ENCODE measurements at places on chromosomes 2 and 18. TPM values are rescaled to one million over a fixed set of nuclear protein-coding genes. Genes with fewer than 3 reads are reported as not detected.

Gene TBR1
- total RNA-seq, result not detected

- peak; percentile 55 for DNase-seq
Measured at GRCh38 chr2:127146820-127147502, 40.0 kb upstream of the BIN1 start.

GRCh38 chr2:212088353-212088752 lies 450.2 kb downstream of the ERBB4 start:
- DNase-seq, result no peak

DNA sequence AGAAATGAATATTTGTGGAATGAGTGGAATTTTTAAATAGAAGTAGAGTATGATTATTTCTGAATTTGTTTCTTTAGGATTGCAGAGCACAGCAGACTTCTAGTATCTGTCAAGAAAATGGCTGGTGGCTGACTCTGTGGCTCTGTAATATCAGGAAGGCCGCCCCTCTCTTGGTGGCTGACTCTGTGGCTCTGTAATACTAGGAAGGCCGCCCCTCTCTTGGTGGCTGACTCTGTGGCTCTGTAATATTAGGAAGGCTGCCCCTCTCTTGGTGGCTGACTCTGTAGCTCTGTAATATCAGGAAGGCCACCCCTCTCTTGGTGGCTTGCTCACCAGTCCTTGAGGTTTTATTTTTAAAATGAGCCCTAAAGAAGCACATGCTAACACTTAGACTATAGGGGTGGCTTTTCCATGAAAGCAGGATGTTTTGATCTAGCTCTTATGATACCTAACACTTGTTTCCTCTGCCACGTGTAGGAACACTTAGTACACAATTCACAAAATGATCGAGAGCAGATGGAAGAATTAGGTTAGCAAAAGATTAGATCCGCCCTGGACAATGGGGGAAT lies 85.1 kb upstream of the TTC39C start:
- DNase-seq, result no peak

- DNase-seq, result no peak
Measured at GRCh38 chr2:62217421-62217820, 21.5 kb downstream of the B3GNT2 start.

Gene GPBAR1
- 1.2 TPM for total RNA-seq

Gene IRS1
- 12.4 TPM for total RNA-seq

Gene RPL31
- 1,087 TPM for total RNA-seq

Gene PREB
- total RNA-seq, result 92.3 TPM

DNA sequence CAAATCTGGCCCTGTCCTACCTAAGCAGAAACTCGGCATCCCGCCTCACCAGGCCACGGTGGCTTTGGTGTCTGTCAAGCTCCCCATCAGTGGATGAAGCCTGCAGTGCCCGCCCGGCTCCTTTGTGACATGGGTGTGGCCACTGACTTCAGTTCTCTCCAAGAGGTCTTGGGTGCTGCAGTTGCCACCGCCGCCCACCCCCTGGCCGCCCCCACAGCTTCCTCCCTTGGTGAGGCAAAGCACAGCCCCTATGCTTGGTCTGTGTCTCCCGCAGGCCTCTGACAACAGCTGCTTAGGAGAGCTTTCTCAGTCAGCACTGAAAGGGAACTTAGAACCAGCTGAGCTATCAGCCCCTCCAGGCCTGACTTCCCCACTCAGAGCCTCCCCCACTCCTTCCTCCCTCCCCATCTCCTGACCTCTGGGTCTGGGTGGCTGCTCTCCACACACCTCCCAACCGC lies 22.9 kb upstream of the GPR55 start:
- DNase-seq, result no peak

DNA sequence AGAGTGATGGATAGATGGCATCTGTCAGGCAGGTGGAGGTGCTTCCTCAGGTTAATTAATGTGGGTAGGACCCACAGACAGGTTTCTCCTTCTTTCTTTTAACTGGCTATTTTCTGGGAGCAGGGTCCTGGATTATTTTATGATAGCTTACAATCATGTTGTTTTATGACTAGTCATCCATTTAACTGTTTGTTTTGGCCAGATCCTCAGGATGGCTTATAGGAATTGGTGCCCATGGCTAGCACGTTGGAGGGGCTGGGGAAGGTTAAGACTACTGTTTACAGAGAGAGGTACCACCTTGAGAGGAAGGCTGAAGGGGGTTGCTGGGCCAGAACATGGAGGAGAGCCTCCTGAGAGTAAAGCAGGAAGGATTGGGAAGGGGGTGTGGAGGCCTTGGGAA lies 78.0 kb upstream of the MGAT5 start:
- no peak for DNase-seq

DNA sequence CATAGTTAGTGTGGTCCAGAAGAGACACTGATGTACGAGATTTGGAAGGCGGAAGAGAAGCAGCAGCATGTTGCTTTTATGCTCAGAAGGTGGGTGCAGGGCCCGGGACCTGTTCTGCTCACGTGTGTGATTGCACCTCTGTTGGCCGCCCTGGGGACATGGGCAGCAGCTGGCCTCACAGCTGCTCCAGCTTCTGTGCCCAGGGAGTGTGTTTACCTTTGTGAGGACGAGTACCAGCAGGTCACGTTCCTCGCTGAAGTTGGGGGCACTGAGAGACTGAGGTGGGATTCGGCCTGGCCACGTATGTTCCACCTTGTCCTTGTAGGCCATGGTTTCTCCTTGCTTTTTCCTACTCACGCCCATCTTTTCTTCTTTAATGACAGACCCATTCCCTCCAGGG lies 86.3 kb downstream of the PMAIP1 start:
- DNase-seq, result no peak

Gene LYG1
- total RNA-seq, result 1.00 TPM

Gene NEU2
- not detected for total RNA-seq

Gene SMC6
- total RNA-seq, result 13.8 TPM

Gene BCL11A
- 0.71 TPM for total RNA-seq

DNA sequence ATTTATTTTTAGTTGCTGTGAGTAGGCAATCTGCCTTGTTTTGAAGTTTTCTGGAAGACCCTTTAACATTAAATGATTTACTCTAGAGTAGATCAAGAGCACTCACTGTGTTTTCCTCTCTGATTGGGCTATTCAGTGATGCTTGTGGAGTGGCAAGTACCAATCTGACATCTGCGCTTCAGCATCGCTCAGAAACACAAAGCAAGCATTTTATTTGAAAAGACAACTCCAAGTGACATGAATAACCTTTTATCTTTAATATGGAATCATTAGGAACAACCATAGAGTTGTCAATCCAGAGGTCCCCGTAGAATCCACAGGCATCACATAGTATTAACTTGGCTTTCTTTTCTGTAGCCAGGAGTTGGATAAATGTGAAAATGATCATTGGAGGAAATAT lies 114.7 kb downstream of the CPS1 start:
- no peak for DNase-seq

Gene PLGLB1
- total RNA-seq, result 0.42 TPM

- no peak for DNase-seq
Measured at GRCh38 chr2:170201734-170202393, 23.9 kb downstream of the MYO3B start.

DNA sequence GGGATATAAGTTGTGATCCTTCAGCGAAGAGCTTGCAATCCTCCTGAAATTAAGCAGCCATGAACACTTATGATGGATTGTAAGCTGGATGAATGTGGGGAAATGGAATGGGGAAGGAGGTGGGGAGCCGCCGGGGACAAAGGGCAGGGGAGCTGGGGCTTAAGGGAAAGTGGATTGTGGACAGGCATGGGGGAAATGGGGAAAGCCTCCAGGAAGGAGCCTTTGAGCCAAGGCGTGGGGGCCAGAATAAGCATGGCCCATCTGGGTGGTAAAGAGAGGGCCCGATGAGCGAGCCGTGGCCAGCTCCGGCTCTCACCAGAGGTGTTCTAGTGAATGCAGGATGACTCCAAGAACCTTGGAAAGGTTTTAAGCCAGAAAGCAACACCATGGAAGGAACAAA lies 124.0 kb downstream of the SMAD7 start:
- DNase-seq, result peak; percentile 20

- DNase-seq, result no peak
Measured at GRCh38 chr2:147181351-147182029, 663.3 kb upstream of the ACVR2A start.

DNA sequence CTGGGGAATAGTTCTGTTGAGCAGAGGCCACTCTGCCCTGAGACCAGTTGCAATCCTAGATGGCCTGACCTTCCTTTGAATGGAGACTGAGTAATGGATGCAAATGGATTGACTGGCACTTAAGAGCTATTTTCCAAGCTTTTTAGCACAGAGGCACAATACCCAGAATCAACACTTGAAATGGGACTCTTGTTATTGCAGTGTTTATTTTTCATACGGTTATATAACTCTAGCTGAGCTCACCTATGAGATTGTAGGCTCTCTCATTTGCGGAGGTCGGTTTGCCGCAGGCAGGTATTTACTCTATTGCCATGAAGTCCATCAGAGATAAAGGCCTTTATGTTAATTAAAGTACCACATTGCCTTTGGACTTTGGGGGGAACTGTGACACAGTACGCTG lies 422.3 kb upstream of the CELF4 start:
- no peak for DNase-seq

- no peak for DNase-seq
Measured at GRCh38 chr18:60675801-60676200, 303.2 kb upstream of the MC4R start.

DNA sequence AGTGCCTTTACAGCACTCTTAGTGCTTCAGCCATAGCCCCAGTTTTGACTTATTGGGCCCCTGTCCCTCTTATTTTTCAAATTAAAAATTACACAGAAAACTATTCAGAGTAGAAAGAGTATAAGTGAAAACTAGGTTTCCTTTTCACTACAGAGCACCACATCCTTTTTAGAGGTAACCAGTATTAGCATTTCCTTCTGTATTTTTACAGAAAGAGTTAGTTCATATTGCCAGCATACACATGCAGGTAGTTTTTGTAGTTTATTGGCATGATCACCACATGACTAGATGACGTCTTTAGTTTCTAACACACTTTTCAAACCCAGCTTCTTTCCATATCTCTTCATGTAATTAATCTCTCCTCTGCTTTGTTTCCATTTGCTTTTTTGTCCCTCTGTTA lies 66.4 kb downstream of the UBE2E3 start:
- no peak for DNase-seq

Gene ATOH8
- total RNA-seq, result 16.6 TPM

Gene BMP10
- total RNA-seq, result not detected

GRCh38 chr2:232983669-232984140 lies 29.4 kb downstream of the NGEF start:
- DNase-seq, result peak; percentile 15

DNA sequence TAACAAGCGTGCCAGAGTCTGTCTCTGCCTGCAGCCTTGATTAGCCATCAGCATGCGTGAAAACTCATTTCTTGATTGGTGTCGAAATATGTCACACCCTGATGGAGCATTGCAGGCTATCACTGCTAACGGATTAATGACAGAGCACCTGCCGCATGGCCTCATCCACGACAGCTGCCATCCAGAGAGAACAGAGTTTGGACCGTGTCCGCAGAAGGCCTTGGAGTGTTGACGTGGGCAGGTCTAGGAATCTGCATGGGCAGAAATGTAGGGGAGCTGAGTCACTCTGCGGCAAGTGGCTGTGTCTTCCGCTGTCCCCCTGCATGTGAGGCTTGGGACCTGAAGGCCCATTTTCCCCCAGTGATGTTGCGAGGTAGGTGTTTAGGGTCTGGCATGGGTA lies 43.0 kb downstream of the KLHL29 start:
- no peak for DNase-seq

DNA sequence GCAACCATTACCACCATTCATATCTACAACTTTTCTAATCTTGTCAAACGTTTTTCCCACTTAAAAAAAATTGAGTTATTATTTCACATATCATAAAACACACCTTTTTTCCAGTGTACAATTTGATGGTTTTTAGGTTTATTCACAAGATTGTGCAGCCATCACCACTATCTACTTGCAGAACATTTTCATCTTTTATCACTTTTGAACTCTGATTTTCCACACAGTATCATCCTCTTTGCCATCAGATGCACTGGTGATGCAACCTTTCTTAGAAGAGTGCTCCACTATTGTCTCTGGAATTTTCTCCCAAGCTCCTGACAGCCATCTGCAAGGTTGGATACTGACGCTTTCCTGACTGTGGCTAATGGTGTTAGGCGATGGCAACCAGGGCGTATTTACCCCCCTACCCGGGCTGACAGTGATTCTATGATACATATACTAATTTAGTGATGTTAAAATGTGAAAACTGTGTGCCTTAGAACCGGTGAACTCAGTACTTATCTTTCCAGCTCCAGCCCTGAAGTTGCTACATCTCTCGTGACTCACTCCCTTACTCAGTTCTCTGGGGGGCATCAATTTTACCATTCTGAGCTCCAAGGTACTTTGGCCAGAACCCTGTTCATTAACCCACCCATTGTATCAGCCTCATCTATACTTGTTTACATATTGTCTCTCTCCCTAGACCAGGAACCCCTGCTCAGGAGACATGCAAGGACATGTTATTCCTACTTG lies 105.4 kb upstream of the SPRED2 start:
- no peak for DNase-seq

DNA sequence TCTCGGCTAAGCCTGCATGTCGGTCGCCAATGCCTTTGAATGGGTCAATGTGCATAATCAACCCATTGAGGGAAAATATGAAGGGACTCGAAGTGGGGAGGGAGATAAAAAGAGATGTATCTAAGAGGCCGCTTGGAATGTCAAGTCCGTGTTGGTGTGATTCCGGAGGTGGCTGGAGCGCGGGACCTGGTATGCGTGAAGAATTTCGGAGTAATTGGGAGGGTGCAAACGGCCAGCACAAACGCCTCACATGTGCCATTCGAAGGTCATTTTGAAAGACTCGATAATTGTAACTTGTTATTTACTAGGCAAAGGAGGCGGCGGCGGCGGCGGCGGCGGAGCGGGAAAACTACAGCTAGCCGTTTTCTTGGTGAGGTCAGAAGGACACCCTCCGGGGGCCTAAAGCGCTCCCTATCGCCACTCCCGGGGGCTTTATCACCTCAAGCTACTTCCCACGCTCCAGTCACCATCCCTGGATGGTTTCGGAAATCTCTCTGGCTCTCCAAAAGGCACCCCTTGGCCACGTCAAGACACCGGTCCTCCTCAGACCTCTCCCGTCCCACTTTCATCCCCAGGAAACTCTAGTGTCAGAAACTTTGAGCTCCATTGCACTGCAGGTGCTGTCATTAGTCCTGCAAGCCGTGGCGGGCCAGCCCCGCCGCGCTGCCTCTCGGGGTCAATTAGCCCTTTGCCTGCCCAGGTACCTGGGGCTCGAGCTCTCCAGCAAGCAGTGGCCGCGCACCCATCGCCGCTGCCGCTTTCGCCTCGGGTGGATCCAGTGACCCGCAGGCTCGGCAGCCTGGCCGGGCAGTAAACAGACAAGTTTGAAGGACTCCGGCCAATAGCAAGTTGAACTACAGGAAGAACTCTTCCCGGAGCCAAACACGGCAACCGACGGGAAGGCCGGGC lies 1.5 kb downstream of the ERBB4 start:
- DNase-seq, result peak; percentile 78

GRCh38 chr2:191933307-191934105 lies 86.6 kb upstream of the CAVIN2 start:
- no peak for DNase-seq

- no peak for DNase-seq
Measured at GRCh38 chr2:171893196-171893823, 734 bp downstream of the SLC25A12 start.

DNA sequence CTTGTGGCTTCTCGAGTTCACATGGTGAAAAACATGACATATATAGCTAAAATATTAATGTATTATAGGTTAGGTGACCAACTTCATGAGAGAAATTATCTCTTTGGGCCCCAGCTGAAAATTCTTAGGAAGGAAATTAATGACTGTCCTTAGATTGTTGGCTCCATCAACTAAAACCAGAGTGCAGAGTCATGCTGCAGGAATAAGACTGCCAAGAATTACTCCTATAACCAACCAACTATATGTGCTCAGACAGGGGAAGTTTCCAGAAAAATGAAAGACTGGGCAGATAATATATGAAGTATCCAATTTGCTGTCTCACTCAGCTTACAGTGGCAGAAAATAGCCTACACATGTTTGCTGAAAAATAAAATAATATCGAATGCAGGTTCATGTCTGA lies 71.0 kb upstream of the TMEFF2 start:
- no peak for DNase-seq
